Activated CD4-positive, CD25-positive, alpha-beta regulatory T cell treated with anti-CD3 and anti-CD28 coated beads, Interleukin-2, amount 50 U/mL, for 16 hours (primary cell): ENCODE measurements at places on chromosomes 5 and 9.

DNA sequence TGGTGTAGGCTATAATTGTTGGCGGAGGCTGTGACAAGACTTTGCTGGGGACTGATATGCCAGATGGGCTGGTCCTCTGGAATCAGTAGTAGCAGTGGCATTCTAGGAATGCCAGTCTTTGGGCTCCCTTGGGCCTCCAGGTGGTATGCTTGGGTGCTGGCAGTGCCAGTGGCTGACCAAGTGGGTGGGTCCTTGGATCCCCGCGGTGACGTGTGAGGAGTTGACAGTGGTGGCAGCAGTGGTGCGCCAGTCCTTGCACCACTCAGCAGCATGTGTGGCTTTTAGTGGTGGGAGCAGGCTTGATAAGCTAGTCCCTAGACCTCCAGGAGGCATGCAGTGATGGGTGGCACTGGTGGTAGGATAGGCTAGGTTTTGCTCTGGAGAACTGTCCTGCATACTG is 63.9 kb downstream of the UNC13B start:
- DNase-seq = no peak

DNA sequence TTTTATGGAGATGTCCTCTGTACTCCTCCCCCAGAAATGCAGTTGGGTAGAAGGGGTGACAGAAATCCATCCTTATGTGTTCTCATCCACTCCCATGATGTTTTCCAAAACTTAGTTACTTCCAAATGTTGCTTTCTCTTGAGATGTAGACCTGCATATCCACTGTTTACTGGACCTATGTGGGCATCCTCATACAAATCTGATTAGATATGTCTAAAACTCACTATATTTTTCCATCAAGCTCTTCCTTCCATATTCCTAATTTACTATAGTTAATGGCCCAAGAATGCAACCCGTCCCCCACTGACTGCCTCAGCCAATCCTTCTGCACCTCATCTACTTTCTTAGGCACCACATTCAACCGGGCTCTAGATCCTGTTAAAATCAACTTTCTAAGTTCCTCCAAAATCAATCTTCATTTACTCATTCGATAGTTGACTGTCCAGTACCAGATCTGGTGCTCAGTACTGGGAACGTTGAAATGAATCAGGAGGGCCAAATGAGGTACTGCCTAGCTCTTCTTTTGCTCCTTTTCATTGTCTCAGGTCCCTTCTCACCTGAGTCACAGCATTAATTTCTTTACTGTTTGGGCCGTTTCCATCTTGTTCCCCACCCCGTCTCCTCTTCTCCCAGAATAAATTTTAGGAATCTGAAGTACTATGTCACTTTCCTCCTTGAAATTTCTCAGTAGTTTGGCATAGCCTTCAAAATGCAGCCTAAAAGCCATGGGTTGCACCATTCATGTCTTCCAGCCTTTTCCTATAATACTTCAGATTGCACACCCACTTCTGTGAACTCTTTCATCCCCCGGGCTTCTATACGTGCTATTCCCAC is 7.9 kb downstream of the PLK2 start:
- no peak for DNase-seq

DNA sequence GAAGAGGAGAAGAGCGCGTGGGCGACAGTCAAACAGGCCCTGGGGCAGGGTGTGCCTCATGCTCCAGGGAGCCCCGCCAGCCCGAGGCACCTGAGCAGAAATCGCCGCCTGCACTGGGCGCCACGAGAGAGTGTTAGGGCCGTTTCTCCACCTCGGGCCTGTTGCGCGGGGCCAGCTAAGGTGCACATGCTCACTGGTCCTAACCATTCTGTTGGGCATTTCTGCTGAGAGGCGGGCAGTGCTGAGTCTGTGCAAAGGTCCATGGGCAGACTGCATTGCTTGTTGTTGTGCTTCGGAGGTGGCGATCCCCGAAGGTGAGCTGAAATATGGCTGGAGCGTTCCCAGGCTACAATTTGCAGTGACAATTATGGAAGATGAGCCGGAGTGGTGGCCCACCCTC is 367.8 kb upstream of the SPATA31A5 start:
- DNase-seq = no peak

- DNase-seq = no peak
Measured at GRCh38 chr5:56233230-56233629, at the start of gene ANKRD55. TSS of gene ANKRD55 (minus strand) at chr5:56233330. CDS start at chr5:56232913, 417 bp downstream.

DNA sequence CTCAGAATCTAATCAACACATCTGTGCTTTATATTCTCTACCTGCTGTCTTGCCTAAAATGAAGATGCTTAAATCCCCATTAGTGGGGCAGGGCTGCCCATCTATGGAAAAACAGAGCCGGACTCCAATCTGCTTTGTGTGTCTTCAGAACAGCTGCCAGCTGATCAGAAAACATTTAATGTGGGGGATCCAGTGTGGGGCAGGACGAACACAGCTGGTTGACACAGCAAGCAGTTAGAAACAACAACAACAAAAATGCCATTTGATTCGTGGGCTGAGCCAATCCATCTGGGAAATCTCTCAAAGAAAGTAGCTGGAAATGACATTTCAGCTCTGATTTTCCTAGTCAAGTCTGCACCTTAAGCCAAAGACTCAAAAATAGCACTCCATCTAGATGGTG is 99.8 kb downstream of the PPP2R2B start:
- no peak for DNase-seq

DNA sequence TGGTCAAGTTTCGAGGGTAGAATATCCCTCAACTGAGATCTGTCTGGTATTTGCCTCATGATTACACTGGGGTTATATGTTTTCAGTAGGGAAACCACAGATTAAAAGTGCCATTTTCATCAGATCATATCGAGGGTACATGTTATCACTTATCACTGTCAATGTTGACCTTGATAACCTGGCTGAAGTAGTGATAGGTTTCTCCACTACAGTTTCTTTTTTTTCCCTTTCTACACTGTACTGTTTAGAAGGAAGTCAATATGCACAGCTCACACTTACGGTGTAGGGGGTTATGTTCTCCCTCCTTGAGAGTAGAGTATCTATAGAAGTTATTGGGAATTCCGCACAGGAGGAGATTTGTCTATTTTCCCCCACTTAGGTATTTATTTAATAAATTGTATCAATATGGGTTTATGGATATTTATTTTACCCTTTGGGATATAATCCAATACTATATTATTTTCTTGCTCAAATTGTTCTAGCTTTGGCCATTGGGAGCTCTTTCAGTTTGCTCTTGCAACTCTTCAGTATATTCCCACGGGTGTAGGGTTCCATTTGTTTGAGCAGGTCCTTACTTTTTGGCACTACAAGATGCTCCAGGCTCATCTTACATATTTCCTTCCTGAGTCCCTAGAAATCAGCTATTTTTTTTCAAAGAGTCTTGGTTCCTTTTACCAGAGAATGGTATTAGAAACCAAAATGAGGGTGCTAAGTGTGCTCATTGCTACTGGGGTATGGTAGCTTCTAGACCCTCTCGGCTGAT is 444.5 kb downstream of the RAB3C start:
- DNase-seq = no peak

DNA sequence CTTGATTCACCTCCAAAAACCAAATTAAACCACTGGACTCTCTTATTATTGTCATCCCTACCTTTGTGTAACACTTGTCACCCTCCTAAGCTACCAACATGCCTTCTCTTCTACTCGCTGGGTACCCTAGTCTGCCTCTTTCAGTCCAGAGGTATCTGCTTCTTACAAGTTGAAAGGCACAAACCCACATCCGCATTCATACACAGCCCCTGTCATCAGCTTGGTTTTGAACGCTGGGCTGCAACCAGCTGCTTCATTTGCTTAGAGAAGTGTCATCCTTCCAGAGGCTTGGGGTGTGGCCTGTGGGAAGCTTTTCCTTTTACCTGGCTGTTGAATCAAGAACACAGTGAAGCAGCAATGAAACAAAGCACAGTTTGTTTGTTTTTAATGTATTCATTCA is 138.8 kb upstream of the WWC1 start:
- DNase-seq = no peak

GRCh38 chr5:155943516-155944407 is 383.2 kb upstream of the SGCD start:
- DNase-seq = no peak

DNA sequence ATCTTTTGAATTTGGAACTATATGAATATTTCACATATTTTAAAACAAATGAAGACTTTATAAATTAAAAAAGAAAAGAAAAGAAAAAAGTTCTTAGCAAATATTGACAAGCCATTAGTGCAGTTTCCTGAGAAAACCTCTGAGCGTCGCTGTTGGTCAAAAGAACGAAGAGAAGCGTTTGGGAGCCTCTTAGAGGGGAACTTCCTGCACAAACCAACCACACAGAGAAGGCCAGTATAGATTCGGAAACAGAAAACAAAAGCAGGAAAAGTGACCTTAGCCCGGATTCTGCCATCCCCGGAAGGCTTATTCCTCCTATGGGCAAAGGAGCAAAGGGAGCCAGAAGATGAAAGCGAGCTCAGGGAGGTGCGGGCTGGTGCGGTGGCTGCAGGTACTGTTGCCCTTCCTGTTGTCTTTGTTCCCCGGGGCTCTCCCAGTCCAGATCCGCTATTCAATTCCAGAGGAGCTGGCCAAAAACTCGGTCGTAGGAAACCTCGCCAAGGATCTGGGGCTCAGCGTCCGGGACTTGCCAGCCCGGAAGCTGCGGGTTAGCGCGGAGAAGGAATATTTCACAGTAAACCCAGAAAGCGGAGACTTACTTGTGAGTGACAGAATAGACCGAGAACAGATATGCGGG is at the start of gene PCDHGB2:
Gene PCDHGB2, plus strand, starts transcription at position 205 of the 637 bp plus-strand sequence. Its CDS starts 142 bp downstream, at position 347.
- no peak for DNase-seq

DNA sequence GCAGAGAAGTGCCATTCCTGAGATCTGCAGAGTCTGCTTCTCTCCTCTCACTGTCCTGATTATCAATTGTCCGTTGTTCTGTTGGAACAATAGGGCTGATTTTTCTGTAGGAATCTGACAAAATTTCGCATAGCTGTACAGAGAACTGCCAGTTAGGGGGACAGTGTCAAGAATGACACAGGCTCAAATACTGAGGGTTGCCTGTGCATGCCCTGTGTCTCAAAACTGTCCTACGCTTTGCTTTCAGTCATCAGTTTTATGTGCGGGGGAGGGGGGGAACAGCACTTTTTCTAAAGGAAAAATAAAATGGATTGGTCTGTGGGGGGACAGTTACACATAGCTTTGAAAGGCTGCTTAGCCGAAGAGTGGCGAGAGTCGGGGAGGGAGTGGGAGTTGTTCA is 248.6 kb downstream of the PDZD2 start:
- DNase-seq = no peak

DNA sequence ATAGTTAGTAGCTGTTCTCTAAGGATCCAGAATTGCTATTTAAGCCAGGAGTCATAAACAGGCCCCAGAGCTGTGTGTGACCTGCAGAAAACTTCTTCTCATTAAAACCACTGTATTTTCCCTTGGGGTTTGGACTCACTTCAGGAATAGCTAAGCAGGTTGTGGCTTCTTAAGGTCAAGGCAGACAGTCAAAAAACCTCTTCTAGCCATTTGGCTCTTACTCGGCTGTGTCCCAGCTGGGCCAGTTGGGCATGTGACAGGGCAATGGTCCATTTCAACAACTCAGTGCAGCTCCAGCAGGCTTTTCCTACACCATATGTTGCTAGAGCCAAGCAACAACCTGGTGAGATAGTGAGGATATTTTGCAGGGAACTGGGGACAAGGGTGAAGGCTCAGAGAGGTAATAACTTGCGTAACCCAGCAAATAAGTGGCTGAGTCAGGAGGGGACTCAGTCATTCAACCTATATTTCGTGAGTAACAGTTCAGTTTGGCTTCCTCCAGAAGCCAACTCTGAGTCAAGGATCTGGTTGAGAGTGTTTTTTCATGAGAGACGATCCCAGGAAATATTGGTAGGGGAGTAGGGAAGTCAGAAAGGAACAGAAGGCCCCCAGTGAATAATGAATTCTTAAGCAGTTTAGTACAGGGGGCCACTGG is 115.4 kb upstream of the PPP2R2B start:
- no peak for DNase-seq

DNA sequence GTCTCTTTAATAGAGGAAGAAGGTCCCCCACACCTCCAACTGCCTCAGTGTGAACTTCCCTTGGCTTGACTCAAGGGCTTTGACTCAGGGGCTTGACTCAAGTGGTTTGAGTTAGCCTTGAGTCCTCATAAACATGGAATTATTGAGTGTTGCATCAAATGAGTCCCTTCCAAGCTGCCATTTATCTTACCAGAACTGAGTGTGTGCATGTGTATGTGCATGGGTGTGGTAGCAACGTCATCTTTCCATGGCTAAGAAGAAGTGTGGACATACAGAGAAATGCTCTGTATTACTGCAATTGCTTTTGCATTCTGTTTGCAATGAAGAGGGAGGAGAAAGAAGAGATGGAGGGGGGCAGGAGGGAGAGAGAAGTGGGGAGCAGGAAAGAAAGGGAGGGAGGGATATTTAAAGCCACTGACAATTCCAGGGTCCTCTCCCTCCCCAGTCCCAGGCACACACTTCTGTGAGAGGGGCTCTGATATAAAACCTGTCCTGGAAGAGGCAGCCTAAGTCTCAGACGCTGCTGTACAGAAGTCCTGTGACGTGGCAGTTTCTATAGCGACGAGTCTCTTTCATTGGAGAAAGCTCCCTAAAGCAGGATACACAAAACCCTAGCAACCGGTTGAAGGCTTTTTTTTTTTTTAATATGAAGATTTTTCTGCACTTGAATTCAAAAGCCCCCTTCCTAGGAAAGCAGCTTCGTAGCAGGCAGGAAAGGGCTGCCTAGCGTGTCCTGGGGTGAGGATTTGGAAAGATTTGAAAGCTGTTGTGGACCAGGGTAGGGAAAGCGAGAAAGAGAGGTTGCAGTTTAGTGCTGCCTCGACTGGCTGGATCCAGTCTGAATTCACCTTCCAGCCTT is 93.3 kb upstream of the MAP1B start:
- no peak for DNase-seq

- no peak for DNase-seq
Measured at GRCh38 chr9:113886933-113887332, 10.8 kb downstream of the ZNF618 start.

- DNase-seq = no peak
Measured at GRCh38 chr5:16883806-16884205, 52.3 kb downstream of the MYO10 start.

GRCh38 chr5:143842920-143843319 is 31.0 kb downstream of the HMHB1 start:
- DNase-seq = no peak

GRCh38 chr9:84997472-84997871 is 327.9 kb downstream of the NTRK2 start:
- no peak for DNase-seq

- DNase-seq = no peak
Measured at GRCh38 chr9:75063556-75064305, 24.2 kb downstream of the NMRK1 start.

- no peak for DNase-seq
Measured at GRCh38 chr5:16453609-16454008, 12.0 kb downstream of the ZNF622 start.

- no peak for DNase-seq
Measured at GRCh38 chr5:175121457-175121856, 322.5 kb downstream of the DRD1 start.

DNA sequence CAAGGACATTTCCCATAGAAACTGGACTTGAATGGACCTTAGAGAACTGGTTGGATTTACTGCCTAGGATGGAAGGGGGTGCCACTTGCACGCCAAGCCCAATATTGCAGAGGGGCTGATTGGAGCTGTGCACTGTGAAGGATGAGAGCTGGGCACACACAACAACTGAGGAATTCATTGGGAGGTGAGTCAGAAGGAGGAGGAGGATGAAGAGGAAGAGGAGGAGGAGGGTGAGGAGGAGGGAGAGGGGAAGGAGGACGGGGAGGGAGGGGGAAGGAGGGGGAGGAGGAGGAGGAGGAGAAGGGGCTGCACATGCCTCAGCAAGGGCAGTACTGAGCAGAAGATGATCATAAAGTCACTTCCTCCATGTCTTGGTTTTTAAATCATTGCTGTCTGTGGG is 5.7 kb upstream of the ICE1 start:
- DNase-seq = no peak
